ENCODE measurements at places on chromosomes 5 and 9.

GRCh38 chr5:51391175-51391574 lies 7.9 kb downstream of the ISL1 start:
- no peak for DNase-seq

- DNase-seq = no peak
These were observed 529.3 kb upstream of the TYRP1 start for GRCh38 chr9:12163723-12164458.

DNA sequence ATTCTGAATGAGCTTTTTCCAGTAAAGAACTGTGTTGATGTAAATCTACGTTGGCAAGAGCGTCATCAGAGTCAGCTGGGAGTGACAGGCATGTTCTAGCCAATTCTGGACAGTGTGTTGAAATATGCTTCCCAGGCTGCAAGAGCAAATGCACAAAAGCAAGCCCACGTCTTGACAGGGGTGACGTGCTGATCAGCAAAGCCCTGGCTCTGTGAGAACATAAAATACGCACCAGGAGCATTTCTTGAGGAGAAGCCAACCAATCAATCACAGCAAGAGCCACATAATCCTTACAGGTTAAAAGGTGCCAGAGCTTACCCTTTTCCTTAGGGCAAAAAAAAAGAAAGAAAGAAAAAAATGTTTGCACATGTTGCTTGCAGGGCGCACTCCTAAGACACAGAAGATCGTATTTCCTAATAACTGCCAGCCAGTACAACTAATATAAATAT lies 148.1 kb downstream of the PDE4D start:
- DNase-seq = no peak

GRCh38 chr5:61331407-61332357 lies at the start of gene ZSWIM6:
TSS of gene ZSWIM6 (plus strand) at chr5:61332258. CDS start at chr5:61332273, 15 bp downstream.
- peak; percentile 99 for DNase-seq

DNA sequence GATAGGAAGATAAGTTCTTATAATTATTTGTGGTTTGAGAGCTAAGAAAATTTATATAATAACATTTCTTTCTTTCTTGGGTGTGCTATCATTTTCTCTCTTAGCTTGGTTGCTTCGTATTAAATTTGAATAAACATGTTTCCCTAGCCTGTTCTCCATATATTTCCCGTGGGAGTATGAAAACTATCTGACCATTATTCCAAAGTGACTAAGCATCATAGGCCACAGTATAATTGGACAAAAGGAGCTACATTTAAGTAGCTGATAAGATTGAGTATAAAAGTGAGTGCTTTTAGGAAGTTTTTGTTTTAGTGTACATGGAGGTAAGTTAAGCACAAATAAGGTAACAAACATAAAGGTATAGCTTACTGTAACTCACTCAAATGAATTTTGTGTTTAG lies 8.4 kb upstream of the OSMR start:
- DNase-seq = no peak

DNA sequence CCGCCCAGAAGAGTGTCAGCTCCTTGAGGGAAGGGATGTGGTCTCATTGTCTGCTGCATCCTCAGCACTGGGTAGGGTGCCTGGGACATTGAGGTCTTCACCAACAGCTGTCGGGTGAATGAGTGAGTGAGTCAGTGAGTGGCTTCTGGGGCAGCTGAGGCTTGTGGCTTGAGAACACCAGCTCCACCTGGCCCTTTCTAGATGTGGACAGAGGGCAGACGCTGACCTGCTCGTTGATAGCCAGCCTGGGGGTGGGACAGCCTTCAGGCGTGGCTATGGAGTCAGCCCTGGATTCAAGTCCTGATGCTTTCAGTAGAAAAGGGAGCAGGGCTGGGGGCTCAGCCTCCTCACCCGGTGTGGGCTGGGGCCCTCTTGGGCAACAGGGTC lies 215.1 kb downstream of the C9orf50 start:
- no peak for DNase-seq

Measured in stimulated activated CD8-positive, alpha-beta memory T cell treated with anti-CD3 and anti-CD28 coated beads, Interleukin-4, amount 100 ng/mL, for 48 hours (primary cell).